ENCODE measurements at places on chromosomes 11 and 22.

- DNase-seq, result no peak
Measured at GRCh38 chr11:65625628-65626342, 10.2 kb downstream of the PCNX3 start.

DNA sequence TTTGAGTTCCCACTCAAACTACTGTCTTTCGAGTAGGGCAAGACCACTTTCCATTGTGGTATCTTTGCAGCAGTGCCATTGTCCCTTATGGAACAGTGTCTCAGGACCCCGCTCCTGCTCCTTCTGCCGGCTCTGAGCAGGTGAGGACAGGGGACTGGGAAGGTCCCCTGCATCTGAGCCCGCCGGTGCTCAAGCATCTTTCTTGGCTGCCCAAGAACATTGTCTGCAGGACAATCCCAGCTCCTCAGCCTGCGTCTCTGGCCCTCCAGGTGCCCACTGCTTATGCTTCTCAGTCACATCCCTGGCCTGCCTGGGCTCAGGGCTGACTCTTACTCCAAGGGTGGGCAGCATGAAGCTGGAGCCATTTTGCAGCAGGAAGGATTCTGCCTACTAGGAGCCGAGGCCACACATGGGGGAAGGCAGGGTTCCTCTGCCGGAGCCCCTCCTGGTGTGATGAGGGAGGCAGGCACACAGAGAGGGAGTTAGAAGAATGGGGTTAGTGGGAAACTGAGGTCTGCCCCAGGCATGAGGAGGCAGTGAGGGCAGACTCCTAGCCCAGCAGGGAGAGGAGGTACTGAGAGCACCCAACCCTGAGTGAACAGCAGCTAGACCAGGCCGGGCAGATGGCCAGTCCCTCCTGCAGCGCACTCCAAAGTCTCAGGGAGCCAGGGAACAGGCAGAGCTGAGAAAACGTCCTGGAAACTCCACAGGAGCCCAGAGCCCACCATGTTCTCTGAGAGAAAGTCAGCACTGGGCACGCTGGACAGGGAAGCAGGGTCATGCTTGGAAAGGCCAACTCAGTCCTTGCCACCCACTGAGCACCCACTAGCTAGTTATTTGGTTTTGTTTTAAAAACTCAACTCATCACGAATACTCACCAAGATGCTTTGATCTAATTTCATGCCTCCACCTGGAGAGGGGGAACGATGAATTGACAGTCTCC, 7.5 kb upstream of the PPARA start:
- no peak for DNase-seq

DNA sequence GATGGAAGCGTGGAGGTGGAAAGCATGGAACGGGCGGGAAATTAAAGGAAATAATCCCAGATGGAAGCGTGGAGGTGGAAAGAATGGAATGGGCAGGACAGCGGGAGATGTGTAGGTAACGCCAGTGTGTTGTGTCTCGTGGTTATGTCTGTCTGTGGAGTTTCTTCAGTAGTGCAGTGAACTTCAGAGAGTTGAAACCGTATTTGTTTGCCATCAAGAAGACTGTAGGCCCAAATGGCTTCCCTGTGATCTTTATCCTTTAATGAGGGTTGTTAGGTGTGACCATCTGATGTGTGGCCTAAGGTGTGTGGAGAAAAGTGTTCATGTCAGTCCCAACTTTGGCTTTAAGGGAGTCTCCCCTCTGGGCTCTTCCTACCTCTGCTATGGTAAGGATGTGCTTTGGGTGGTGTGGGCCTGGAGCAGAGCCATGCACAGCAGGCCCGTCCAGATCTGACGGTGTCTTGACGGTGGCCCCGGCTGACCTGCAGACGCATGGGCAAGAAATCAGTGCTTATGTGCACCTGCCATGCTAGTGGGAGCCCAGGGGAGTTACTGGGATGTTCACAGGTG, 39.6 kb downstream of the AP2A2 start:
- DNase-seq, result no peak

DNA sequence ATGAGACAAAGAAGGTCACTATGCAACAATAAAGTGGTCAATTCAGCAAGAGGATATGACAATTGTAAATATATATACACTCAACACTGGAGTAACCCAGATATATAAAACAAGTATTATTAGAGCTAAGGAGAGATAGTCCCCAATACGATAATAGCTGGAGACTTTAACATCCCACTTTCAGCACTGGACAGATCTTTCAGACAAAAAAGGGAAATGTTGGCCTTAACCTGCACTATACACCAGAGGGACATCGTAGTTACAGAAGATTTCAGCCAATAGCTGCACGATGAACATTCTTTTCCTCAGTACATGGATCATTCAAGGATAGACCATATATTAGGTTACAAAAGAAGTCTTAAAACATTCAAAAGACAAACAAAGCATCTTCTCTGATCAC, 29.9 kb downstream of the PIWIL3 start:
- DNase-seq, result no peak

- no peak for DNase-seq
Measured at GRCh38 chr11:65606876-65607613, 7.0 kb downstream of the MAP3K11 start.

DNA sequence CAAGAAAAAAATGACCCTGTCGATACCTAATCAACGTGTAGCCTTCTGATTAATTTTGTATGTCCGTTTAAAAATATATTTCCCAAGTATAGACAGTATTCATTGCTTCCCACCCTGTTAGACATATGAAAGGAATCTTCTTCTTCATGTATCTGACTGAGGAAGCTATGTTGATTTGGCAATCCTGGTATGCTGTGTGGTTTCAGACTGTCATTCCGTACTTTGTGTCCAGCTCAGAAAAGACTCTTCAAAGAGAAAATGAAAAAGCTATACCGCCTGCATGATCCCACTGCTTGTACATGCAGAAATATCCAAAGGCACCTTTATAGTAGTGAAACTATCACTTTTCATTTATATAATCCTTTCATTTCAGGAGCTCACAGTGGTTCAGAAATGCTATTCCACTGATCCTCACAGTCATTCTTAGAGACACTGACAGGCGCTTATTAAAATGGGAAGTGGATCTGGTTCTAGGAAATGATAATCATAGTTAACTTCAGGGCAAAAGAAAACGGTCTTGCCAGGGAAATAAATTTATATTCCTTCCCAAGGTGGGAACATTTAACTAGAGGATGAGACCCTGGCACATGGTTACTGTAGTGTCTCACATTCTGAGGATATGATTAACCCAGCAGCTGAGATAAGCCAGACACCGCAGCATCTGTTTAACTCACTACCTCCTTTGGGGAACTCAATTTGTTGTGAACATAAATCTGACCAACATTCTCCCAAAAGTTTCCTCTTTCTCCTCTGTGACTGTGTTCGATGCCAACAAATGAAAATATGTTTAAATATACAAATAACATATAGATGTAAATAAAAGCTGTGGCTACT, 599.2 kb upstream of the LUZP2 start:
- DNase-seq, result no peak

DNA sequence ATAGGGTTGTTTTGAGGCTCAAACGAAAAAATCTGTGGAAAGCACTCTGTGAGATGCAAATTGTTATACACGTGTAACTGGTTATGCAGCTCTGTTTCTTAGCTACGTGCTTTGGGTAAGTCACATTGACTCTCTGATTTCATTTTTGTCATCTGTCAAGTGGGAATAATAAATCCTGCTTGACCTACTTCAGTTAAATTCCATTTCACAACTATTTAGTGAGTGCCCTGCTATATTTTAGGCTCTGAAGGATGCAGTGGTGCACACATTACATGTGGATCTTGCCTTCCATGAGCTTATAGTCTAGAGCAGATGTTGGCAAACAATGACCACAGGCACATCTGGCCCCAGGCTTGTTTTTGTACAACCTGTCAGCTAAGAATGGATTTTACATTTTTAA, 133.6 kb upstream of the PLET1 start:
- no peak for DNase-seq
